ENCODE measurements at places on chromosomes 1 and 21. TPM values are rescaled to one million over a fixed set of nuclear protein-coding genes. Genes with fewer than 3 reads are reported as not detected.

Gene STIL
- 32.4 TPM for total RNA-seq

Gene ZSWIM5
- 1.7 TPM for total RNA-seq

DNA sequence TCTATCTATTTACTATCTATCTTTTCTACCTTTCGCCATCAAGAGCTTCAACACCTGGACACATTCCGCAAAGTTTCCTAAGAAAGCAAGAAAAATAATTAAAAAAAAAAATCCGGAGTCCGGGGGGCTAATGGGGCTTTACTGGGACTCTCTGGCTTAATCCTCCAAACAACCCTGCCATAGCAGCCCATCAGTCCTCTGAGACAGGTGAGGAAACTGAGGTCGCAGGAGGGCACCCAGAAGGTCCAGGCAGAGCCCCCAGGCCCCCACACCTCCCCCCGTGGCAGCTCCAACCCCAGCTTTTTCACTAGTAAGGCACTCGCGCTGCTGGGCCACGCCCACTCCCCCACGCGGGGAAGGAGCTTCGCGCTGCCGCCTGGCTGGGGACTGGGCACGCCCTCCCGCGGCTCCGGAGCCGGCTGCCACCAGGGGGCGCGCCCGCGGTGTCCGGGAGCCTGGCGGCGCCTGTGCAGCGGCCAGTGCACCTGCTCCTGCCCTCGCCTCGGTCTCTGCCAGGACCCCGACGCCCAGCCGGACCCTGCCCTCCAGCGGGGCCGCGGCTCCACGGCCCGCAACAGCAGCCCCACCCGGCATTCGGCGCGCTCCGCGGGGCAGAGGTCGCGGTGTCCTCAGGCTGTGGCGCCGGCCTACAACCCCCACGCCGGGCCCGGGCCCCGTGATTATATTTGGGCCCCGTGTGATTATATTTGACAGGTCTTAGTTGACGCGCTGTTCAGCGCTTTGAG, 54.1 kb upstream of the SAMD11 start:
- H3K36me3 ChIP-seq = no peaks in the 10 kb centered on the region
- peaks cover 21% of the 10 kb centered on the region for H3K27me3 ChIP-seq
- H3K4me1 ChIP-seq = no peaks in the 10 kb centered on the region
- no peak overlapping the region for H3K4me3 ChIP-seq
- peak; percentile 91 for DNase-seq

- H3K27ac ChIP-seq = no peak overlapping the region
- H3K27me3 ChIP-seq = peaks cover 3% of the 10 kb centered on the region
- no peak for DNase-seq
- peaks cover 7% of the 10 kb centered on the region for H3K4me1 ChIP-seq
- H3K4me3 ChIP-seq = no peak overlapping the region
These were observed 419.4 kb downstream of the NPHP4 start for GRCh38 chr1:5572794-5573193.

Gene TRABD2B
- not detected for total RNA-seq

- no peaks in the 10 kb centered on the region for H3K36me3 ChIP-seq
- H3K4me3 ChIP-seq = no peak overlapping the region
- H3K27ac ChIP-seq = no peak overlapping the region
- peaks cover 2% of the 10 kb centered on the region for H3K27me3 ChIP-seq
These were observed 101.9 kb downstream of the PRRX1 start for GRCh38 chr1:170765712-170766330.

Measured in activated naive CD8-positive, alpha-beta T cell treated with anti-CD3 and anti-CD28 coated beads, Interleukin-2, amount 10 ng/mL, durations not matched to agents 7 days and 5 days (primary cell).